Activated T-helper 1 cell treated with anti-CD3 and anti-CD28 coated beads, Interleukin-12 subunit alpha, Interleukin-12 subunit beta, Interleukin-2, Interleukin-4 antibody, amounts not matched to agents 30 ng/mL and 10 ng/mL and 1 ng/mL, durations not matched to agents 14 hours and 24 hours and 36 hours (primary cell): ENCODE measurements at places on chromosomes 6 and 20. TPM values are rescaled to one million over a fixed set of nuclear protein-coding genes. Genes with fewer than 3 reads are reported as not detected.

GRCh38 chr6:2021713-2022125, 223.7 kb downstream of the GMDS start:
- DNase-seq: no peak

DNA sequence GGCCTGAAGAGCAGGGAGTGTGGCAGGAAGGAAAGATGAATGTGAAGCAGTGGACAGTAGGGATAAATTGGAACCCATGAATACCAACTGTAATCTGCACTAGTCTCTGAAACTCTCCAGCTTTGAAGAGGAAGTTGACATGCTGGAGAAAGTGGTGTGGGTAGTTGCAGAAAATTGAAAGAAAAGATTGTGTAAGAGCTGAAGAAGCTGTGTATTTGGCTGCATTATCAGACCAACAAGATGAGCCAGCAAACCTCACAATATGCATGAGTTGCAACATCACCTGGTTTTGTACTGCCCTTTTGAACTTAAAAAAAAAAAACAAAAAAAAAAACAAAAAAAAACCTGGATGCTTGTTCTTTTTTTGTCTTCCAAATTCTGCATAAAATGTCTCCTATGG, 921.9 kb upstream of the EYS start:
- no peak for DNase-seq

GRCh38 chr20:19110881-19111460, 101.5 kb upstream of the SLC24A3 start:
- DNase-seq: no peak

Gene IYD
- total RNA-seq: not detected in 2 replicates
